Left lung (tissue), 14 donors: ENCODE measurements at places on chromosomes 7 and 10. TPM values are rescaled to one million over a fixed set of nuclear protein-coding genes. Genes with fewer than 3 reads are reported as not detected.
A peak's percentile ranks its signal among the peaks of the same experiment; 100 is the strongest.

DNA sequence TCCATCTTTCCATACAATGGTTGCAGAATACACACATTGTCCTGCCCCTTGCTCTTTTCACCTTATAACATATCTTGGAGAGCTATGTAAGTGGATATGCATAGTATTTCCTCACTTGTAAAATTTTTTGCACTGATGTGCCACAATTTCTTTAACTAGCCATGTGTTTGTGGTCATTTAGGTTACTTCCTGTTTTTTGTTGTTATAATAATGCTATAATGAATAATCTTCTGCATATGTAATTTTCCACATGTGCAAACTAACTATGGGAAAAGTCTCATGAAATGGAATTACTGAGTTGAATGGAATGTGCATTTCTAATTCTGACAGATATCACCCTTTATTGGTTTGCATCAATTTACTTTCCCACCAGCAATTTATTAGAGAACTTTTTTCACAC lies 2.8 kb downstream of the TAS2R41 start:
- DNase-seq: no peak

GRCh38 chr7:121139427-121139826 lies 150.9 kb downstream of the CPED1 start:
- no peak for DNase-seq

DNA sequence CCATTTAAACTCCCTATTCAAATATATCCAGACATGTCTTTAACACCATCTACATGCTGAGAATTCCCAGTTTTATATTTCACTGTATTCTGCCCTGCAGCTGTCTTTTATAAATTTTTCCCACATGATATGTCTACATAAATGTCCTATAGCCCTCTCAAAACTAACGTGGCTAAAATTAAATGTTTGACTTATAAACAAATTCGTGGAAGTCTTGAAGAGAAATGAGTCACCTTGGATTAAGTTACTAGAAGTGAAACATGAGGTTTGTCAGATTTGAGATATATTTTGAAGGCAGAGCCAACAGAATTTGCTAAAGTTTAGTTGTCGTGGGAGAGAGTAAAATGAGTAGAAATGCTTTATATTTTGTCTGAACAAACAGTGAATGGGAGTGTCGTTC lies 386.9 kb upstream of the CNTNAP2 start:
- DNase-seq: no peak

DNA sequence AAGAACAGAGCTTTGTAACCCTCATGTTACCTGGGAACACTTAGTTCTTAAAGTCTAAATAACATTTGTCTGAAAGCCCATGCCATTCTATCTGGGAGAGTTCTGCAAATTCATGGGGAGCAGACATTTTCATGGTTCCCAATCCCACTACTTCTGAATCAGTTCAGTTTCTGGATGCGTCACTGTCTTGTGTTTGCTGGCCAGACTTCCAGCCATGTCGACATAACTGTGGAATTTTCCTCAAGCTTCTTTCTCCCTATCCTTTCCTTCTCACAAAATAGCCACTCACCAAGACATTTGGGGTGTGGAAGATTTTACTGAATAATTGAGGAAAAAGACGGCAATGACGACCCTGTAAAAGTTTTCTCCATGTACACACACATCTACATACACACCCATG lies 272.5 kb downstream of the NEBL start:
- no peak for DNase-seq

GRCh38 chr7:24720283-24720682 lies 37.0 kb downstream of the GSDME start:
- no peak for DNase-seq

- DNase-seq: no peak
Observed at GRCh38 chr10:27207350-27207749, 33.2 kb downstream of the ACBD5 start.

DNA sequence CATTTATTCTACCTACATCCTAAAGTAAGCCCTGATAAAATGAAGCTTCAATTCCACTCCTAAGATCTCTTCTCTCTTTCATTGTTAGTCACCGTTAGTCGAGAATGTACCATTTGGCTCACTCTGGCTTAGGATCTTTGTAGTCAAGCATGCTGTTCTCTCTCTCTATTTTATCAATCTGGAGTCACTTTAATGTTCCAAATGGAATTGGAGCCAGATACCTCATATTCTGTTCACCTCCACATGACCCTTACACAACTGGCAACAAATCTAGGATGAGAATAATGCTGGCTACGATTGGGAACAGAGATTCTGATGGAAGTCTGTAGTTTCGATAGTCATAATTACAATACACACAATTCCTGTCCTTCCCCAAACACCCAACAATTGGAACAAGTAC lies 213.7 kb downstream of the TWIST1 start:
- DNase-seq: no peak

GRCh38 chr7:5470167-5470532 lies 46.5 kb upstream of the TNRC18 start:
- DNase-seq: no peak

DNA sequence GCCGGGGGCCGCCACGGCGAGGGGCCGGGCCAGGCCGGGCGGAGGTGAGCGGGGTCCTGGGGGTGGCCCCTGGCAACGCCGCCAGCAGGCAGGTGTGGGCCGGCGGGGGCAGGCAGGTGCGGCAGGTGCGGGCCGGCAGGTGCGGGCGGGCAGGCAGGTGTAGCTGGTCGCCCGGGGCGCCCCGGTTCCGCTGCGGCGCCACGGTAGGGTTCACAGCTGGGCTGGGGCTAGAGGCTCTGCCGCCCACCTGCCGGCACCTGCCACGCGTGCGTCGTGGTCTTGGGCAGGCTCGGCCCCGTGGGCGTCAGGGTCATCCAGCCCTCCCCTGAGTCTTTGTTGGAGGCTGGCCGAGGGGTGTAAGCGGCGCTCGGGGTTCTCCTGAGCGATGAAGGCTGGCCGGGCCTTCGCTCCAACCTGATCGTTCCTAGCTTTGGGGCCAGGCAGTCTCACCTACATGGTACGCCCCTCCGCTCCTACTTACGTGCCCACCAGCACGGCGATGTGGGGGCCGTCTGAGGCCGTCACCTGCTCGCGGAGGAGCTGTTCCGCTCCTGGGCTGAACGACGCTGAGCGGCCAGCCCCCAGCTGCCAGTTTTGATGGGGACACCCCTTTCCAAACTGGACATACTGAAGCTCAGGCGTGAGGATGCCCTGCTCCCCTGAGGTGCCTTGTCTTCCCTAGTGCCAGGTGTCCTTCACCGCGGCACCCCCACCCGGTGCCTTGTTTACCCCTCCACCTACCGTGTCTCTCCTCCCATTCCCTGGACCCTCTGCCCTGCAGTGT lies 493 bp downstream of the ZMIZ2 start:
- DNase-seq: no peak

- peak; percentile 92 for DNase-seq
Observed at GRCh38 chr7:66043681-66044497, 31.7 kb upstream of the ASL start.

The SPOCK2 gene
- 9.9 TPM for polyA plus RNA-seq

The SLC29A3 gene
- polyA plus RNA-seq: 8.2 TPM

The AMPH gene
- polyA plus RNA-seq: 10.0 TPM

The SPACDR gene
- 3.6 TPM for polyA plus RNA-seq

GRCh38 chr7:7883394-7883793 lies 85.2 kb upstream of the GLCCI1 start:
- DNase-seq: no peak

GRCh38 chr7:68235937-68236336 lies 1239.3 kb downstream of the TYW1 start:
- DNase-seq: no peak

The CAMK2B gene
- polyA plus RNA-seq: 0.49 TPM

The CYP3A5 gene
- polyA plus RNA-seq: 27.7 TPM
